ENCODE measurements at places on chromosomes 11 and 22.

DNA sequence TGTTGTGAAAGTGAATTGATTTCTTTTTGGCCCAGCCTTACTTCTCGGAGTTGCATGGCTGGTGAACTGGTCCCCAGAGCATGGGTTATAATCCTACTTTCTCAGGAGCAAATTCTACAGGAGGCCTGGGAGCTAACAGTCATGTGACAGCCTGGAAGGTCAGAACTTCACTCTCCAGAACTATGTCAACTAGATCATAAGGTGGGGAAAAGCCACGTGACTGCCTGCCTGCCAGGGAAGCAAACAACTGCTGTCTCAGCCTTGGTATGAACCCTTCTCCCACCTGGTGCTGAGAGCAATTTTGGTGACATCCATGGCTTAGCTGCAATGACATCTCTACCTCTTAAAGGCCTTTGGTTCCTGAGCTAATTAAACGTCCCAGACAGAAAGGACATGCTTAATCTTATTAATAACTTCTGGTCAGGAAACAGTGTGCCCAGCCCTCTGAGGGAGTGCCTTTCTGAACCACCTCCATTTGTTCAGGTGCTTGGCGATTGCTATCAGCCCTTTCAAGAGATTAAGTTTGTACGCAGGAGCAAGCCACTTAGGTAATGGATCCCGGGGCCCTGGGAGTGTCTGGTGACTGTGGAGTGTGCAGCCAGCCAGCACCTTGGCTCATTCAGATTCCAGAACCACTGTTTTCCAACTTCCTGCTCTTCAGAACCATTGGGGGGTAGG lies 1.4 kb upstream of the CREB3L1 start:
- DNase-seq = no peak

- no peak for DNase-seq
Measured at GRCh38 chr22:27997538-27997937, 78.5 kb upstream of the PITPNB start.

DNA sequence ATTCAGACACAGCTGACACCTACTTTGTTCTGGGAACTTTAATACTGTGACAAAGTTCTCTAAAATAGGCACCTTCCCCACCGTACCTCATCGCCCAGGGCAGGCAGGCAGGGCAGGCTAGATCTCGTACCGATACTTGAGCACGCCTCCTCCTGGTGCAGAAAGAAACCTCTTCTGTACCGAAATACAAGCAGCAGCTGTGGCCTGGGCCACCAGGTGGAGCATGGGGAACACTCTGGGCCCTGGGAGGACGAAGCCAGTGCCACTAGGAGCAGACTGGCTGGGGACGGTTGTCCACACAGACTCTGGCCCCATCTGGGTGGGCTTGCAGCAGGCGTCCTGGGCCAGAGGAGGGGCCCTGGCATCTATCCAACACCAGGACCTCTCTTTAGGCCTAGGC lies 12.8 kb downstream of the PMM1 start:
- DNase-seq = peak; percentile 19

- no peak for DNase-seq
Measured at GRCh38 chr11:134014511-134014910, 54.4 kb upstream of the JAM3 start.

DNA sequence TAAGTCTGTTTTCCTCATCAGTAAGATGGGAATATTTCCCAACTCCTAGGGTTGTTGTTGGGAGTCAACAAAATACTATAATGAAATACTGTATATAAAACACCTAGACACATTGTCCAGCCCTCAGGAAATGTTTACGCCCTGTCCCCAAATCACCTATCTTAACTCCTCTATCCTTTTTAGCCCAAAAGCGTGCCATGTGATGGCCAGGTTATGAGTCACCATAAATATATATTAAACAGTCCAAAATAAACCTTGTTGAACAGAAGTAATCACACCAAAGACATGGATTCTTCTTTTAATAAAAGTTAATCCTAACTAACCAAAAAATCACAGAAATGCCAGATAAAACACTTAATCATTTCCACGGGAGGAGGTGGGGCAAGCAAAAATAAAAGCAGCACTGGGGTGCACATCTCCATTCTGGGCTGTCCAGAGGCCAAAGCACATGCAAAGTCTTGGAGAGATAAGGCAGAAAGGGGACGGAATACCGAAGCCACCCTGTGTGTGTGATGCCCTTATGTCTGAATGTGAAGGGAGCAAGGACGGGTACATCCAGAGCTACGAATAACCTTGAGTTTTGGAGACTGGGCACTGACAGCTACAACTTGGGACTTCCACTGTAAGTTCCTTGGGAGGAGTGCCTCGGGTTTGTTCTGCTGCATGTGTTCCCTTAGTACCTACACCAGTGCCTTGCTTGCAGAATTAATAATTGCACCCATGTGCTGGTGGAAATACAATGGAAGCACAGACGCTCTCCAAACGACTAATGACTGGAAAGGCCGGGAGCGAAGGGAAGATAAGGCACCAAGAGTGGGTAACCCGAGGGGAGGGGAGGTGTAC lies 1.1 kb downstream of the OSBP start:
- DNase-seq = no peak

DNA sequence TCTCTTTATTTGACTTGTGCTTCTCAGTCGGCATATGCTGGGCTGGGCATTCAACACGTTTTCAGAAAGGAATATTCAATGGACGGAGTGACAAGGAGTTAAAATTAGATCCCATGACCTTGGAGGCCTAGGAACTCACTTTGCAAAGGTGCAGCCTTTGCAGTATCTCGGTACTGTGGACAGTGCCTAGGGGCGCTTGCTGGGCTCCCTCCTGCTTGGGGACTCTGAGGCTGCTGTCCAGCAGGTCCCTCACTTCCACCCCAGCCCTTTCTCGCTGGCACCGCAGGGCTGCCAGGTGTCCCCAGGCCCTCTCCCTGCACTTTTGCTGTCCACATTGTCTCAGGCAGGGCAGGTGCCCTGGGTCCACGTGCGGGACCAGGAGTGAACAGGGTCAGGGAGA lies 255.5 kb upstream of the B3GAT1 start:
- DNase-seq = no peak

DNA sequence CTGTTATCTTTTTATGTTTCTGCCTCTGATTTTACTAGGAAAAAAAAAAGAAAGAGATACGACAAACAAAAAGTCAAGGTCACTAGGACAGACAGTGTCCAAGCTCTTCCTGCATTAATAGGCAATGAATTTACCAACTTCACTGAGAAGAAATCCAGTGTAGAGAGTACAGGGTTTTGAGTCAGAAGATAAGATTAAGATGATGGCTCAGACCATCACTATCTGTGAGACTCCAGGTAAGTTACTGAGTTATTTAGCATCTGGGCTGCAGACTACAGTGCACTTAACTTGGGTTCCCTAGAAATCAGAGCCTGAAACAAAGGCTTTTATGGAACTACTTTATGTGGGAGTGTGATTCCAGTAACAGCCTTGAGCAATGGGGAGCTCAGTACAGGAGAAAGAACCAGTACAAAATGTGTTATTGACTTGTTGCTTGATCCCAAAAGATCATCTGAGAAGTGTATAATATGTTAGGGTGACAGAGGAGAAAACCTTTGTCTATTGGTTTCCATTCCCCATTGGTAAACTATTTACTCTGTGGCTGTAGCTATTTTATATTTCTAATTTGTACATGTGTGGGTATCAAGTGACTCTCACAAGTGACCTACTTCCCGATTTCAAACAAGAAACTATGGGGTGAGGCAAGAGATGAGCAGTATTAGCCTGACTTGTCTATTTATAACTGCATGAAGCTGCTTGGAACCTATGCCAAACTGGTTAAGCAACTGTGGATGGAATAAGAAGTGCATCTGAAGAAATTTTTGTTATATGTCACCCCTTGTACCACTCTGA lies 395.8 kb downstream of the RAB38 start:
- DNase-seq = no peak

- no peak for DNase-seq
Measured at GRCh38 chr11:115198321-115198741, 305.9 kb downstream of the CADM1 start.

Measured in GDM1 (cell line).